ENCODE measurements at places on chromosomes 12 and 14.

DNA sequence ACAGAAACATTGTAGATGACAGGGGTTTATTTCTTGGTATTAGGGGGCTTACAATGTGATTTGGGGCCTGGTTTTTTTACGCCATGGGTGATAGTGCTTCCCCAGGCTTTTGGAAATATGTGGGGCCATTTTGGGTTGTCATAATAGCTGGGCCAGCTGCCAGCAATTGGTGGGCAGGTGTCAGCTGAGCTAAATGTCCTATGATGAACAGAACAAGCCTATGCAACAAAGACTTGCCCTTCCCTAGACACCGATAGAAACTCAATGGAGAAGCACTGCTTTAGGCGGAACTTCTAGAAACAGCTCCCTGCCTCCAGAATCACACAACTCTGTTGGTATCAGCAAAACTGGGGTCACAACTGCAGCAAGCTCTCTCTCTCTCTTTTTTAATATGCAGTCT lies 5.1 kb upstream of the B4GALNT1 start:
- no peak for DNase-seq

DNA sequence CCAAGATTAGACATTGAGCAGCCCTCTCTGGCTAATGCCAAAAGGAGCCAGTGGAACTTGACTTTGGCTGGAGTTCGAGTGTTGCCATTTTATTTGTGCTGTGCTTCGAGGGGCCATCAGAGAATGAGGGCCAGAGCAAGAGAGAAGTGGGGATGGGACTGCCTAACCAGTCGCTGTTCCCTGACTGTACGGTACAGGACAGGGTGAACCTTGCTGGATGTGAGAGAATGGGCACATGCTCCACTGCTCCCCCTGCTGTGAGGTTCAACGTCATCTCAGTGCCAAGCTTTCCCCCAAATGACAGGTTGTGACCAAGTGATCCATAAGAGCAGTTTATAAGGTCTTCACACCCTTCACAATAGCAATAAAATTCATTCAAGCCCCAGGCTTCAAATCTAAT lies 55.1 kb upstream of the BCL11B start:
- DNase-seq = no peak

DNA sequence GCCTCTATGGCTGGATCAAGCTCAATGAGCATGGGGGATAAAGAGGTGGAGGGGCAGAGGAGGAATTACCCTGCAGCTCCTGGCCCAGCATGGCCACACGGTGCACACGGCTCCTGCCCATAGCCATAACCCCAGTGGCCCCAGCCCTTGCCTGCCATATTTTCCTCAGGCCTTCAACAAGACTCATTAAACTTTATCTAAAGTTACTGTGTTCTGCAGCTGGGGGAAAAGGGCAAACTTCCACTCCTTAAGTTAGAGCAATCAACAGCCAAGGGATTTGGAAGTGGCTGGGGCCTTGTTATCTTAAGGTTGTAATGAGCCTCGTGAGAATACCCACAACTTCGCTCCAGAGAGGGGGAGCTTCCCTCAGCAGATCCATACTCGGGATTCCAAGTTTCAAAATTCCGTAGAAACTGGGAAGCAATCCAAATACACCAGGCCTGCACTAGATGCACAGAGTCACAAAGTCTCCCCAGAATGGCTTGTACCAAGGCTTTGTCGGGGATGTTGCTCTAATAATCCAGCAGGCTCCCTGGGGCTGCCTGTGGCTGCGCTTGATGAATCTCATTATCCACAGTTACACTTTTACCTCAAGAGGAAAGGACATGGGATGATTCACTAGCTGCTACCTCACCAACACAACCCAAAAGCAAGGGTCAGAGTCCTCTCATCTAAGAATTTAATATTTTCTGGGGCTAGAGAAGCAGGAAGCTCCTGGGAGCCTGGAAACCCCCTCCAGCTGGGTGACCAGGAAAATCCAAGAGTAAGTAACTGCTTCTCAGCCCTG lies 13.0 kb upstream of the OR6J1 start:
- DNase-seq = no peak

DNA sequence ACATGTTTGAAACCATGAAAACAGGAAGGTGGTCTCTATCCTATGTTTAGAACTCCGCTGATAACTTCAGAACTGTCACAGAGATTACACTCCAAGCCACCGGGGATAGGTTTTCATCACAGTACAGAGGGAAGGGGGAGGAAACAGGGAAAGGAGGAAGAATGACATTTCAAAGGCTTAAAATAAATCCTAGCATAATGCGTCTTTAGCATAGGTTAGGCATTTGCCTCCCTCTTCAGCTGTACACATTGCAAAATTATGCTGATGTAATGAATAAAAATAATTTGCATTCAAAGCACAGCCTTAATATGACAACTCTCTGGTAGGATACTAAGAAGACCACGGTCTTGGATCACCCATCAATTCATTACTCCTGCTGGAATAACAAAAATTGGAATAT lies 54.3 kb upstream of the PYGL start:
- no peak for DNase-seq

GRCh38 chr12:59973515-59973914 lies 377.7 kb downstream of the SLC16A7 start:
- DNase-seq = no peak

- no peak for DNase-seq
Measured at GRCh38 chr14:73599499-73599898, 7.8 kb downstream of the ACOT4 start.

- DNase-seq = no peak
Measured at GRCh38 chr12:82714427-82714826, 27.7 kb downstream of the TMTC2 start.

GRCh38 chr12:6899837-6900519 lies 4.6 kb upstream of the LRRC23 start:
- no peak for DNase-seq

DNA sequence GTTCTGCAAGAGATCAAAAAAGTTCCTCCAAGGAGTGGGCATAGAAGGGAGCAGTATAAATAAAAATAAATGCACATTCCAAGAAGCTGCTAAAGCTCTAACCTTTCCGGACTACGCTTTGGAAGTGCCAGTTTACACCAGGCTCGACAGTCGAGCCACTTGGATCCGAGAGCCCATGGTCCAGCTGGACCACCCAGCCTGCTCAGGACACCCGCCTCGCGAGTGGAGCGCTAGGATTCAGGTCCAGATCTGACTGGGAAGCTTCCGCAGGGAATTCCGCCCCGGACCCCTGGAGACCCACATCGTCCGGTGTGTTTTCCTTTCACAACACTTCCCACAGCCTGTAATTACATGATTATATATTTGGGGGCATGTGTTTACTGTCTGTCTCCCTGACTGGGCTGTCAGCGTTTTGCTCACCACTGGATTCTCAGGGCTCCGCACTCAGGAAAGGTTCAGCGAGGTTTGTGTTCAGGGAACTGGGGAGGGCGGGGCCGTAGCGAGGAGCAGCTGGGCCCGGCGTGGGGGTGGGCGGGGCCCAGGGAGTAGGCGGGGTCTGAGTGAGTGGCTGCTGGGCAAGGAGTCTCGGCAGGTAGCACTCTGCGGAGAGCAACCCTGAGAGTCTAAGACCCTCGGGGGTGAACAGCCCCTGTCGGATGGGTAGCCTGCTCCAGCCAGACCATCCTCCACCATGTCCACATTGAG lies 52.3 kb upstream of the TMEM263 start:
- DNase-seq = peak; percentile 83

DNA sequence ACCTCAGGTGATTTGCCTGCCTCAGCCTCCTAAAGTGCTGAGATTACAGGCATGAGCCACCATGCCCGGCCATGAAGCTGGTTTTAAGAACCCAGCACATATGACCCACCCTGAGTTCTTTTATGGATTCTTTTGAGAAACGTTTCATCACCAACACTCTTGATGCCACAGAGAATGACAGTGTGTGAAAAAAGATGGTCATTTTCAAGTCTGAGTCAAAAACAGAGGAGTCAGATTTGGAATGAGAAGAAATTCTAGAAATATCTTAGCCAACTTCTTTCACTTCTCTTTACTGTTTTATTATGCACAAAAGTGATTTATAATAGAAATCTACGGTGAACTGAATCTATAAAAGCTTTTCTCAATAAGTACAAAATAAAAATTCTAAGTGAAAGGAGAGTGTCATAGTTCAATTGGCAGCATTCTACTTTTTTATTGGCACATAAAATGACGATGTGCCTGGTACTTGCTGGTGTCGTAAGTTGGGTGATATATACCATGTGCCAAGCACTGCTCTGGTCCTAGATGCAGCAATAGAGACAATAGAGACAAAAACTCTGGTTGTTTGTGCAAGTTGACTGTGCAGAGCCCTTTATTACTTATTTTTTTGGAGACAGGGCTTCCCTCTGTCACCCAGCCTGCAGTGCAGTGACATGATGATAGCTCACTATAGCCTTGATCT lies 33.9 kb downstream of the CCDC177 start:
- DNase-seq = no peak

- DNase-seq = peak; percentile 92
Measured at GRCh38 chr14:95515596-95516552, 576 bp downstream of the SYNE3 start.

All from activated T-cell treated with anti-CD3 and anti-CD28 coated beads, Interleukin-2, amount 50 U/mL, for 72 hours (primary cell).